ENCODE measurements at places on chromosomes 7 and 10.

DNA sequence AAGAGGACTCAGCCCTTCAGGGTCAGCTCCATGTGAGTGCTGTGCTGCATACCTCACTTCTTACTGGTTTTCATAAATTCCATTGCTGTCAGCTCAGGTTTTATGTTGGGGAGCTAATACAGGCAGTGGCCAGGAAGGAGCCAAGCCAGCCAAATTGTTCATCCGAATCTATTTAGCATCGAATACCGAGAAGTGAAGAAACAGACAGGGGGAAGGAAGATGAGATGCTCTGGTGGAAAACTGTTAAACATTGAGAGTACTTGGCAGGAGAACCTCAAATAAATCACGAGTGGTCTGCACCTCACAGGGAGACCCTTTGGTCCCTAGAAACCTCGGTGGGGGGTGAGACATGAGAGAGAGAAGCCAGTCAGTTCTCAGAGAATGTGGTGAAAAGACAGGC lies 196.0 kb upstream of the TMEM72 start:
- DNase-seq = no peak

GRCh38 chr7:25482631-25483030 lies 254.3 kb upstream of the NPVF start:
- no peak for DNase-seq

DNA sequence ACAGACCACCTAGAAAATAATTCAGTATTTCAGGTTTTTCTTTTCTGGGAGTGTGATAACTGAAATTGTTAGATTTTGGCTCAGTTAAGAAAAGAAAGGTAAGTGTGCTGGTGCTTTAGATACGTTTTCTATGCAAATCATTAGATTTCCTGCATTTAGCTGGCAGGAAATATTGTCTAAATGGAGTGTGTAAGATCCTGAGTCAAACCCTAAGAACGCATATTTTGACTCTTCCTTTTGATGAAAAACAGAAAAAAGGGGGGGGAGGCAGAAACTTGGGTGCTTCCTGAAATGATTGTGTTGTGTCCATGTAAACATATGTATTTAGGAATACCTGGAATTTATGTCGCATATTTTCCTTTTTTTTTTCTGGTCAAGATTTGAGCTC lies 1.2 kb downstream of the GRK5 start:
- DNase-seq = no peak

GRCh38 chr7:112596260-112596659 lies 115.5 kb downstream of the LSMEM1 start:
- no peak for DNase-seq

GRCh38 chr10:110864662-110865140 lies 7.0 kb upstream of the PDCD4 start:
- DNase-seq = no peak

GRCh38 chr7:92716825-92717580 lies 119.4 kb downstream of the CDK6 start:
- DNase-seq = no peak

- no peak for DNase-seq
These were observed 664.3 kb downstream of the KCNMA1 start for GRCh38 chr10:76973091-76974016.

DNA sequence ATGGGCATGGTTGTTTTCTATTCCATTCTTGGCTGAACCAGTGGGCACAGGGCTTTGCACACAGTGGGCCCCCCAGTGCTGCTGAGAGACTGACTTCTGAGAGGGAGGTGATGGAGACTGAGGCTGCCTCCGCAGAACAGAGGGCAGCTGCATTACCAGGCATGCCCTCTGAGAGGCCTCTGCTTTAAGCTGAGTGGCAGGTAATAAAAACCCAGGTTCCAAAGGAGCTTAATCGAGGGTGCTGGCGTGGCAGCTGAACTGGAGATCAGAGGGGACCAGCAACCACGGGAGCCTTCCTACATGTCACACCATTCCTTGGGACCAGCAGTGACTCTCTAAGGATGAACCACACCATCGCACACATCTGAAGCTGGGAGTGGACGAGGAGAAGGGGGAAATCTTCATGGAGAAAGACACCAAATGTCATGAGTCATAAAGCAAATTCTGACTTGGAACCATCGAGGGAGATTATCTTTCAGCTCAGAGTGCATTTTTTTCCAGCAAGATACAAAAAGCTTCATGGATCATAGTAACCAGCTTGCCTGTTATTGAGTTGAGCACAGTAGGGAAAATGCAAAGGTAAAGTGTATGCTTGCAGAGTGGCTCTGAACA lies 24.6 kb downstream of the HIPK2 start:
- no peak for DNase-seq

DNA sequence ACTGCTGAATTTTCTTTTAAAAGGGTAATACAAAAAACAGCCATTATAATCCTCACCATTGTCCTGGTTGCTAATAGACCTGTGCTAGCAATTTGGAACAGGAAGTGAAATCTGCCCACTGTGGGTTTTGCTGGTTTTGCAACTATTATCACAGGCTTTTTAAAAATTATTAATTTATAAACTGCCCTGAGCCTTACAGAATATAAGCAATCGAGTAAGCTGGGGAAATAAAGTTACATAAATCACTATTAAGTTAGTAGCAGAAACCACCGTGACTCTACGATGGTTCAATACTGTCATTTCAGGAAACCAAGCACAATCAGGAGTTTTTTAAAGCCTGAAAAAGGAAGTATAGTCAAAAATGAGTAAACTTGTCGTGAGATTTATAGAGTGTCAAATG lies 62.3 kb downstream of the TMEM26 start:
- no peak for DNase-seq

DNA sequence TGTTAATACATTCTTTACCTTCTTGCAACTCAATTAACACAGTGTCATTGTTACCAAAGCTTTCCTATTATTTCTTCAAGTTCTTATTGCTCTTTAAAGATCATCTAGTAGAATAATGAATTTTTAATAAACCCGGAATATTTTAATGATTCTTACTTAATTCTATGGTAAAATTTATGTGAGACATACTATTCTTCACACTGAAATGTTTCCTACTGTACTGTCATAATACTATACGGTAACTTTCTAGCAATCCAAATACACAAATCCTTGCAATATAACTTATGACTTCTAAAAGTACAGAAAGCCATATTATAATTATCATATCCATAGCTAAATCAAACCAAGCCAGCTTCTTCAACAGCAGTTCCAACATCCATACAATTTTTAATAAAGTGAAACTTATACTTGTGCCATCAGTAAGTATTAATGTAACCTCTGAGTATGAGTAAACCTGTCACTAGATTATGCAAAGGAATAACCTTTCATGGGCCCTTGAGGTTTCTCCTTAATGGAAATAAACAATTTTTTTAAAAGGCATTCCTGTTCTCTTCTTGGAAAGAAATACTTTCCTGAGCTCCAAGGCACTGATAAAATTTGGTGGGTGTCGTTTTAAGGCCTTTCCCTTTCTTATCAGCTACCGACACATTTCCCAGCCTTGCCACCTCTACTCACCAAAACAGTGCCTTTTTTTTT lies 87.4 kb downstream of the IMMP2L start:
- DNase-seq = no peak

- DNase-seq = no peak
These were observed 12.7 kb downstream of the EBF3 start for GRCh38 chr10:129951101-129951969.

DNA sequence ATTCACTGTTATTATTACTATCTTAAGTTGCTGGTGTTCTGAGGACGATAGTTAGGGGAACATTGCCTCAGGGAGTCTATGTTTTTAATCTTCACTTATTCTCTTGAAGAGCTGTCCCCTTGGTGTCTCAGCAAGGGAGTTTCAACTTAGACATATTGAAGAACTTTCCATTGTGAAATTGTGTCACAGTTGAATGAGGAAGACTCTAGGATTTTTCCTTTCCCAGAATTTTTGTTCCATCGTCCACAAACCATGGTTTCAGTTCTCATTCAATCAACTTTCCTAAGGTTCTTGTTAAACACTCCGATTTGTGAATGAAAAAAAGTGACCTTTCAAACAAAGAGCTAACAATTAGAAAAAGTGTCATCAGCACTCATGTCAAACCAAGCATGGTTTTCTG lies 128.3 kb downstream of the GATA3 start:
- no peak for DNase-seq

GRCh38 chr10:131928248-131929095 lies 27.7 kb downstream of the PPP2R2D start:
- DNase-seq = no peak

- no peak for DNase-seq
These were observed 101.5 kb upstream of the NPVF start for GRCh38 chr7:25329815-25330214.

- no peak for DNase-seq
These were observed 55.7 kb downstream of the GSDME start for GRCh38 chr7:24701261-24702235.

GRCh38 chr7:36630112-36630650 lies 94.1 kb downstream of the AOAH start:
- no peak for DNase-seq

DNA sequence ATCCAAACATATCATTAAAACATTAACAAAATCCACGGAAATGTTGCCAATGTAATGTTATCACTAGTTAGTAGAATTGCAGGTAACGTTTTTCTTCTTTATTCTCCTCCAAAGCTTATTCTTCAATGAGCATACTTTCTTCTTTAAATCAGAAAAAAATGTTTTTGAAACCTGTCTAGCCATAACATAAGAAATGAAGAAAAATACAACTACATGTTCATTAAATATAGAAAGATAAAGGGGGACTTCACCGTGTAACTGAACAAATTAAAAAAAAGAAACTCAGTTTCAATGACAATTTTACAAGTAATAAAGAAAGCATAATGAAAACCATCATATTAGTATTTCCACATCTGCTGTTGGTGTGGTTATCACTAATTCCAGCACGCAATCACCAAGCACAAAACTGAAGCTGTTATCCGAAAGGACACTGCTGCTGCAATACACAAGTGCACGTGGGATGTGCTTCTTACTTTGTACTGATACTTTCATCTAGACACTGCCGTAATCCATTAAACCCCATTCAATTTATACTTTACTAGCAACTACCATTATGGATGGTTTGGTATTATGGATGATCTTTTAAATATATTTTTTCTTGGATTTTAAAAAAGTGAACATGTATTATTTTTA lies 9.6 kb downstream of the ESYT2 start:
- no peak for DNase-seq

DNA sequence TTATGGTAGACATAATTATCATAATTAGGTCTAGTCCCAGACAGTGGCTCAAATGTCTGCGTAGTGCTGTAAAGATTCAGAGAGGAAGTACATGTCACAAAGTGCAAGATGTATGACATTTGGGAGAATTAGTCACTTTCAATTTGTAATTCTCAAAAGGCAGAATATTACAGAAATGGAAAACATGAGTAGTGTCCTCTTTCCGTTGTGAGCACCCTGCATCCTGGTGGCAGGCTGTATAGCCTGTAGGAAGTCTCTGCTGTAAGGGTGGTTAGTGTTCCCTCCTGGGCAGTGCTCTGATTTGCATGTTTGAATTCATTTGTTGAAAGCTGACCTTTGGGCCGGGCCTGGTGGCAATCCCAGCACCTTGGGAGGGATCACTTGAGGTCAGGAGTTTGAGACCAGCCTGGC lies 17.0 kb downstream of the CDK14 start:
- DNase-seq = no peak

DNA sequence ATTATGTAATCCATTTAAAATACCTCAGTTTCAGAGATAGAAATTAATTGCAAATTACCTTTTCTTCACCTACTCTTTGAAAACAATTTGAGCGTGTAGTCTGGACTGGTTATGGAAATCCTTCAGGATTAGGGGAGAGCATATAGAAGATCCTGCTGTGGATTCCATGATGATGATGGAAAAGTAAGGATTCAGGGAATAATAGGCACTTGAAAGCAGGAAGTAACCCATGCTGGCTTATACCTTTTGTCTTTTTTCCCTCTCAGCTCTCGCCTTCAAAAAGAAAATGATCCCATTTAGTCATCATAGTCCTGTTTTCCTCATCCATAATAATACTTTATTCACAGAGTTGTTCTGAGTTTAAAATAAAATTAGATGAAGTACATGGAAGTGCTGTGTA lies 4.4 kb downstream of the HBP1 start:
- DNase-seq = no peak

- DNase-seq = no peak
These were observed 19.2 kb downstream of the DUSP5 start for GRCh38 chr10:110516815-110517492.

GRCh38 chr7:105677817-105678573 lies 96.7 kb upstream of the EFCAB10 start:
- DNase-seq = no peak

DNA sequence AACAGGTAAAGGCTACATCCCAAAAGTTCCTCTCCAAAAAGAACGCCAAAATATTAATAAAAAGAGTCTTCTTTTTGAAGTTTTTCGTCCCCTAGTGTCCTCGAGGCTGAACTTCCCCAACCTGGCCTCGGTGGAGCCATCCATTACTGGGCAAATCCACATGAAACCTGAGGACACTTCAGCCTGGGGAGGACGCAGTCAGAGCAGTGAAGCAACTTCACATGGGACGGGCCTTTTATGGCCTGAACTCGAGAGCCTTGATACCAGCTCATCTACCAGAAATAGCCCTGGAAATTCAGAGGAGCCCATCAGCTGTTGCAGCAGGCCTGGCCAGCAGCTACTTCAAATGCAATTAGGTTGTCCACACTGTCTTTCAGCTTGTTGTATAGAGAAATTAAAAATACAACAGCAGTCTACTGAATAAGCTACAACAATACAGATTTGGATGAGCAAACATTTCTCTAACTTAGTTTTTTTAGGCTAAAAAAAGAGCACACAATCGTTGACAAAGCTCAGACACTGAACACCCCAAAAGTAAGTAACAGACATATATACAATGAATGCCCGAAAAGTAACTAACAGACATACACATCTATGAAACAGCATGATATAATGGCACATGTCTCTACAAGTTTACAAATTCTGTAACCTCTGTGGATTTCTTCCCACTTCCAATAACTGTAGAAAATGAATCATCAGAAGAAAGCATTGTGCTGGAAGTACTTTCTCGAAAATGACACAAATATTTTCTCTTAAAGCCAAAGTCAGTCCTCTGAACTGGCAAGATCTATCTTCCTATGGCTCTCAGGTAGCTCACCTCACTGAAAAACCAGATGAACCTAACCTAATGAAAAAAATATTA lies at the start of gene SVIL:
Gene SVIL (minus strand): TSS at position 208 of the 862 bp plus-strand sequence. CDS start 79,913 bp downstream, outside the sequence.
- DNase-seq = no peak

DNA sequence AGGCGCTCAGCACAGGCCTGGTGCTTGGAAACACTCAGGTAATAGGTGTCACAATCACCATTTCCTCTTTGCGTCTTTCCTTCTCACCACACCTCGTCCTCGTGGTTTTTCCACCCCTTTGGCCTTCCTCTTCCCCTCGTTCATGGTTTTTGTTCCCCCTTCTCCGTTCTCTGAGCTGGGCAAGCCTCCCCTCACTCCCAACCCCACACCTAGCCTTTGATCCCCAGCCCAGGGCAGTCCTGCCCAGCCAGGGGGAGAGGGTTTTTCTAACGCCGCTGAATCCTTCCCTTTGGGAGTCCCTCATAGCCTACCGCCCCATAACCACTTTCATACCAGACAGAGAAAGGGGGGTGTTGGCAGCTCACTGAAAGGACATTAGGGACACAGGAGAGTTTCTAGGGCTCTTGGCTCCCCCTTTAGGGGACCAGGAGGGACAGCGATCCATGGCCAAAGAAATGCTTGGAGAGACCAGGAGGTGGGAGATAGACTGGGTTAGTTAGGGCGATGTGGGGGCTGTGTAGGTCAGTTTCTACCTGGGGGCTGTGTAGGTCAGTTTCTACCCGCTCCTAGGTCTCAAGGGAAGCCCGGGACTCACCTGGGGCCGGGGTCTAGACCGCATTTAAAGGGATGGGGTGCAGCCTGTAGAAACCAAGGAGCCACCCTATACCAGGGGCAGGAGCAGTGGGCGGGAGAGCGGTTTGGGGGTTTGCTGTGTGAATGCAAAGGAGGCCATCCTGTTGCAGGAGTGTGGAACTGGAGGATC lies 1.4 kb downstream of the EPHB4 start:
- no peak for DNase-seq

All from renal cortex interstitium (tissue), 15 donors.